ENCODE measurements at places on chromosomes 12 and 14.

DNA sequence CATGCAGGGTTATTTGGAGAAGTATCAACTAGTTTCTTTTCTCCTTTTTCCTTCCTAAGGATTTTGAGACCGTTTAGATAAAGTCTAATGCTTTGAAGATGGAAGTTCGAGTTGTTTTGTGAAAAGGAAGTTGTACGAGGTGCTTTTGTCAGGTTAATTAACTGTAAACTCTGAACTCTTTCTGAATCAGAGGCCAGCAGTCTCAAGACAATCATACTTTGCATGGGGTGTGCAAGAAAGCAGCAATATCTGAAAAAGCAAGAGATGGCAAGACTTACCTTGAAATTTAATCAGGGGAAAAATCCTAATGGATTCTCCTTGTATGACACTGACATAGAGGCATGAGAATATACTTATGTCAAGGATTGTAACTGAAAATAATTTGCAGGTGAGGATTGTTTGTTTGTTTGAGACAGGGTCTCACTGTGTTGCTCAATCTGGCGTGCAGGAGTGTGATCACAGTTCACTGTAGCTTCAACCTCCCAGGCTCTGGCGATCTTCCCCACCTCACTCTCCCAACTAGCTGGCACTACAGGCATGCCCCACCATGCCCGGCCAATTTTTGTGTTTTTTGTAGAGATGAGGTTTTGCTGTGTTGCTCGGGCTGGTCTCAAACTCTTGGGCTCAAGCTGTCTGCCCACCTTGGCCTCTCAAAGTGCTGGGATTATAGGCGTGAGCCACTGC is 170.2 kb upstream of the HMGA2 start:
- no peak for DNase-seq

DNA sequence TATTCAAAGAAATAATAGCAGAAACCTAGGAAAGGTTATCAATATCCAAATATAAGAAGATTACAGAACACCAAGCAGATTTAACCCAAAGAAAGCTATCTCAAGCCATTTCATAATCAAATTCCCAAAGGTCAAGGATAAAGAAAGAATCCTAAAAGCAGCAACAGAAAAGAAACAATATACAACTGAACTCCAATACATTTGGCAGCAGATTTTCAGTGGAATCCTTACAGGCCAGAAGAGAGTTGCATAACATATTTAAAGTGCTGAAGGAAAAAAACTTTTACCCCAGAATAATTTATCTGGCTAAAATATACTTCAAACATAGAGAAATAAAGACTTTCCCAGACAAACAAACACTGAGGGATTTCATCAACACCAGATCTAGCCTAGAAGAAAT is 54.3 kb downstream of the DENND5B start:
- DNase-seq, result no peak

GRCh38 chr12:14275886-14276285 is 89.6 kb upstream of the ATF7IP start:
- no peak for DNase-seq

- no peak for DNase-seq
These were observed 57.7 kb downstream of the MAX start for GRCh38 chr14:65044596-65044959.

DNA sequence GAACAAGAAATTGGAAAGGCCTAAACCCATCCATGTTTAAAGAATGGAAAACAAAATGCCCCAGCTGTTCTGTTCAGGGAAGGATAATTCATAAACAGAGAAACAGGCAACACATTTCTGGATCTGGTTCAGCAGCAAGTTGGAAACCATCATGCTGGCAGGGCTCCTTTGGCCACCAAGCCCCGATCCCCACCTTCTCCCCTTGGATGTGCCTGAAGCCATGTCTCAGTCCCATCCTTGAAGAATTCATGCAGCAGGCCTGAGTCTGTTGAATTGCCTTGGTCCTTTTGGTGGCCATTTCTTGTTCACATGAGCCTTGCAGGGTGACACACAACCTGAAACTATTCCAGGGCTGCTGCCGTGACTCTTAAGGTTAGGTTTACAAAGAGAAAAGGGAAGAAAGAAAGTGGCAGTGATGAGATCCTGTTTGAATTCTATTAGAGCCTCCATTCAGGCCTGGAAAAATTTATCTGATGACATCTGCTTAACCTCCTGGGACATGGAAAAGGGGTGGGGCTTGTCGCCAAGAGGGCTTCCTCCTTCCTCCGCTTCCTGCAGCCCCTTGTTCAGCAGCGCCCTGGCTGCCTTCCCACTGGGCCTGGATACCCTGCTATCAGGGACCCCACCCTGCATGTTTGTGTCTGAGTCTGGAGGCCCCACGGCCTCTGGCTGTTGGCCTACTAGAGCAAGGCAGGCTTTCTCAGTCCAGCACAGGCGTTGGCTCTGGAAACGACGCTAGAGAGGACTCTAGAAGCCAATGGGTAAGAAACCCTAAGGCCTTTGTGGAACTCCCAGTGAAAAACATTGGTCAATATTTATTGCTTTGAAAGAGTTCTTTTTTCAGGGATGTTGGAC is 341.9 kb downstream of the C12orf75 start:
- DNase-seq, result no peak

Data from amniotic stem cell (primary cell).